ENCODE measurements at places on chromosomes 4 and X.

DNA sequence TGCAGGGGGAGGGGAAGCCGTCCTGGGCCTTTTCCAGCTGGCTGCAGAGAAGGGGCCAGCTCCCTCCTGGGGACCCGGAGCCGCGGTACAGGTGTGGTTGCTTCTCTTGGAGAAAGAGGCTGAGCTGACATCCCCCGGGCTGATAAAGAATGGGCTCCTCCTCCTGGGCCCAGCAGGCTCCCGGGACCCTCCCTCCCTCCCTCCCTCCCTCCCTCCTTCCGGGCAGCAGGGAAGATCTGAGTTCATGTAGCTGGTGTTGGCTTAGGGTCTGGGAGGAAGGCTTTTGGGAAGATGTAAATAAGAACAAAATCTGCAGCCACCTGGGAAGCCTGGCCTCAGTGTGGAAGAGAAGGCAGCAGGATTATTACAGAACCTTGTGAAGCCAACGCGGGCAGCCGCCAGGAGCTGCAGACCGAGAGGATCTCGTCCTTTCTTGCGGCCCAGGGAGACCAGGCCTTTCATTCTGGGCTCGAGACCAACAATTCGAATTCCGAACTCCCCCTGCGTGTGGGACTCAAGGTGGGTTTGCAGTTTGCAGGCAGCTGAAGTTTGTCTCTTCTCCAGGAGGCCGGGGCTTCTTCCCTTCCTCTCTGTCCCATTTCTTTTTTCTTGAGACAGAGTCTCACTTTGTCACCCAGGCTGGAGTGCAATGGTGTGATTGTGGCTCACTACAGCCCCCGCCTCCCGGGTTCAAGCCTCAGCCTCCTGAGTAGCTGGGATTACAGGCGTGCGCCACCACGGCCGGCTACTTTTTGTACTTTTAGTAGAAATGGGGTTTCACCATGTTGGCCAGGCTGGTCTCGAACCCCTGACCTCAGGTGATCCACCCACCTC lies at the start of gene PLCXD1:
Gene PLCXD1, plus strand, starts transcription at position 216 of the 834 bp plus-strand sequence. CDS start 2,807 bp downstream, outside the sequence.
- DNase-seq = peak; percentile 68

DNA sequence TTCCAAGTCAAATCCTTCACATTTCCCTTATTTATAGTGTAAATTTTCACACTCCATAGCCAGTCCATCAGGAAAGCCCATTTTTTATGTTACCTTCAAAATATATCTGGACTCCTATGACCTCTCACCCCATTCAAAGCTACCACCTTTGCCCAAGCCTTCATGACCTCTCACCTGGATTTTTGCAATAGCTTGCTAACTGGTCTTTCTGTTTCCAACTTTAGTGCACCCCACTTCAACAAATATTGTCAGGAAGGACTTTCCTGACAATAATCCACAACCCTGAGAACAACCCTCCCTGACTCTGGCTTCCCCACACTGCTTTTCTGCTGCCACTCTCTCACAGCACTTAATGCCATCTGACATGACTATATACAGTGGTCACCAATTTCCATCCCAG lies 33.4 kb downstream of the ASIC5 start:
- DNase-seq = no peak

- DNase-seq = no peak
These were observed 9.7 kb upstream of the GUF1 start for GRCh38 chr4:44668526-44668925.

DNA sequence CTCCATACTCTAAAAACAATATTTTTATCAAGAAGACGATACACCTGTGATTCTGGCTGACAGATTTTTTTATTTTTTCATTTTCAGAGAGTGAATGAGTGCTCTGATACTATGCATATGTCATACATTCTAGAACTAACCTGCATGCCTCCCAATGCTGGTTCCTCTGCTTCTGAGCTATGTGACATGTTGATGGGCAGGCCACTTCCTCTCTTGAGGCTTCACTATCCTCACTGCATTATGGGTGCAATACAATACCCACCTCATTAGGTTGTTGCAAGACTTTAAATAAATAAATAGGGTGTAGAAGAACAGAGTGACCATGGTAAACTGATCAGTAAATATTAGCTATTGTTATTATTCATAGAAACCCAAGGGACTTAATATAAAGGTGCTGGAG lies 408.3 kb downstream of the HNRNPD start:
- no peak for DNase-seq

DNA sequence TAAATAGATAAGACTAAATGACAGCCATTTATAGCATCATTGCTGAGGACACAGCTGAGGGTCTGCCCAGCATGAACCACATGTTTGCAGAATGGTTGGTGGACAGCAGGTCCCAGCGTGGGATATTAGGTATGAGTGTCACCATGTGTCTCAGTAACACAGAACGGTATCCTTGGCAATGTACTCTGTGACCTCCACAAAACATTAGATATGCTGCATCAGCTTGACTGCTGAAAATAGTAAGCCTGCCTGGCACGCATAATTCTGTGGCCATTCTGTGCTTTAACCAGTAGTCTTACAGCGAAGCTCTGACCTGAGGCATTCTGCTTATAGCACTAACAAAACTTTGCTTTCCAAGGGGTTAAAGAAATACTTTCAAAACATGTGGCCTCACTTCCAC lies 32.0 kb downstream of the LIMCH1 start:
- DNase-seq = no peak

Data from putamen (tissue), 1 donor.